Femur (tissue), 1 donor: ENCODE measurements at places on chromosomes 3 and 15.

DNA sequence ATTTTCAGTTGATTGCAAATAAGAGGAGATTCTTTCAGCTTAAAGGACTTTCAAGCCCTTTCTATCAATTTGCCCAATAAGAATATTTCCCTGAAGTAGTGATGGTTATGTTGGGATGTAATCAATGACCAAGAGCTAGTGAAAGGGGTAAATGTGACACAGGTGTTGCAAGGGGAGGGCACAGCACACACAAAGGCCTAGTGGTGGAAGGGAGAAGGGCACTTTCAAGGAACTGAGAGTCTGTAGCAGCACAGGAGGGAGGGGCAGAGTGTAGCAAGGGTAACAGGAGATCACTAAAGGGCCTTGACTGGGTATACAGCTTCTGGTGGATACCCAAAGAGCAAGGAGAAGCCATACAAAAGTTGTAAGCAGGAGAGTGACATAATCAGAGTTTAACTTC lies 217.8 kb upstream of the ARHGEF26 start:
- no peak for DNase-seq

DNA sequence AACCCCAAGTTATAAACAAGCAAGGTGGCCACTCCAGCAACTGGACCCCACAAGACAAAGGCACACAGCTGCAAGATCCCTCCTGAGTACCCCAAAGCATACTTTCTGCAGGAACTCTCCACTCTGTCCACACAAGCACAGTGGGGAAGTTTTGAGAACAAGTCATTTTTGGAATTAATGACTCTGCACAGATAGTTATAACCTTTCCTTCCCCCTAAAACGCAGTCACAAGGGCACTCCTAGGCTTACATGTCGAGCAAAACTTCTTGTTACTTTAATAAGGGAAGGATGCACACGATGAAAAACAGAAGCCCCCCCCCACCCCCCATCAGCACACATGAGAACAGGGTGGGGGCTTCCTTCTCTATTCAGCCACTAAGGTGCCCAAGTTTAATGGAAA lies 1.2 kb downstream of the STIMATE start:
- DNase-seq = no peak

GRCh38 chr3:160860346-160860745 lies 104.3 kb downstream of the PPM1L start:
- no peak for DNase-seq

GRCh38 chr15:33069161-33069560 lies 125.4 kb downstream of the FMN1 start:
- no peak for DNase-seq

GRCh38 chr3:134473868-134474546 lies 11.8 kb downstream of the ANAPC13 start:
- peak; percentile 86 for DNase-seq

DNA sequence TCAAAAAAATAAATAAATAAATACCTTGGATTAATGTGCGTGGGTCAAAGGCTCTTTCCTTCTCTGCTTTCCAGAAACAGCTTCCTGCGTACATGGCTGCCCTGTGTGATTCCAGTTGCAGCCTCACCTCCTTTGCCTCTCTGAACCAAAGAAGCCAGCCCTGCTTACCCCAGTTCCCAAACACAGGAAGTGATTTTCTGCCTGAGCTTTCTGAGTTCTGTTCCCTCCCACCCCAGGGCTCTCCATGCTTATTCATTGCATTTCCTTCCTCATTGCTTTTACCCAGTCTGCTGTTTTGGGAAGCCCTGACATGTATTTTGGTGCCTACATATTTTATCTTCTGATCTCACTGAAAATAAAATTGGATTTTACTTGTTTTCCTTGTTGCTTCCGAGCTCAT lies 15.4 kb downstream of the ZSCAN2 start:
- no peak for DNase-seq

DNA sequence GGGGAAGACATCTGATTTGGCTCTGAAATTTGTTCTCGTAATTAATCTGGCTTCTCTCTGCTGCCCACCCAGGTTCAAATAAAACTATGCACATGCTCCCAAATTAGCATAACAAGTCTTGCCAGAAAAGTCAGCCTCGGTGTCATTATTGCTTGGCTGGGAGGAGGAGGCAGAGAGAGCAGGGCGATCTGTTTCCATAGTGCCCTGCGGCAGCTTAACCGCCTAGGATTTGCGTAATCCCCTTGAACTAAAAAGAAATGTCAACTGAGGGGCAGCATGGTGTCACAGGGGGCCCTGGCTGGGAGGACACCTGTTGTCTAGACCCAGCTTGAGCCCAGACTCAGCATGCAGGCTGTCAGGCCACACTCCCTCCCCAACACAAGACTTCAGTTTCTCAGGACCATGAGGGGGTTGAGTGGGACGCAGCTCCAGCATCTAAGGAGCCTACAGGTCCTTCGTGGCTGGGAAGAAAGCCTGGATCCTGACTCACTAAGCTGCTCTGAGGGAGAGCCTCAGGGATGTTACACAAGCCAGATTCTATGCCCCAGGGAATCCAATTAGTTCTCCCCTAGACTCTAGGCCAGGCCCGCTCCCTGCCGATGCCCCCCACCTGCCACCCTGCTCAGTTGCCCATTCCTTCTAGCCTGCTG lies 17.3 kb downstream of the MRPS11 start:
- DNase-seq = no peak

DNA sequence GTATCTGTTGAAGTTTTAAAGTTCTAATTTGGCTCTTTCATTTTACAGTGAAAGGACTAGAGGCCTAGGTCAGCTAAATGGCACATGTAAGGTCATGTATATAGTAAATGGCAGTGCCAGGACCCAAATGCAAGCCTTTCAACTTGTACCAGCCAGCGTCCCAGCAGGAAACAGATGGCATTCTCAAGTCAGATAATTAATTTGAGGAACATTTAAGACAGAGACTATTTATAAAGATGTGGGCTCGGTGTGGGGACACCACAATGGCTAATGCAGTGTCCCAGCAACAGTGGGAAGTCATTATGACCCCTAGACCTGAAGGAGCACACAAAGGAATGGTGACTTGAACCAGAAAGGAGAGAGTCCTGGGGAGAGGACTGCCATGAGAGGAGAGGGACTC lies 6.1 kb downstream of the MINDY4B start:
- DNase-seq = no peak

GRCh38 chr15:66646308-66646707 lies 55.7 kb upstream of the SMAD6 start:
- peak; percentile 58 for DNase-seq
